ENCODE measurements at places on chromosomes 16 and 17. TPM values are rescaled to one million over a fixed set of nuclear protein-coding genes. Genes with fewer than 3 reads are reported as not detected.

GRCh38 chr17:65920996-65921395 is 270.9 kb downstream of the CEP112 start:
- no peak for DNase-seq

DNA sequence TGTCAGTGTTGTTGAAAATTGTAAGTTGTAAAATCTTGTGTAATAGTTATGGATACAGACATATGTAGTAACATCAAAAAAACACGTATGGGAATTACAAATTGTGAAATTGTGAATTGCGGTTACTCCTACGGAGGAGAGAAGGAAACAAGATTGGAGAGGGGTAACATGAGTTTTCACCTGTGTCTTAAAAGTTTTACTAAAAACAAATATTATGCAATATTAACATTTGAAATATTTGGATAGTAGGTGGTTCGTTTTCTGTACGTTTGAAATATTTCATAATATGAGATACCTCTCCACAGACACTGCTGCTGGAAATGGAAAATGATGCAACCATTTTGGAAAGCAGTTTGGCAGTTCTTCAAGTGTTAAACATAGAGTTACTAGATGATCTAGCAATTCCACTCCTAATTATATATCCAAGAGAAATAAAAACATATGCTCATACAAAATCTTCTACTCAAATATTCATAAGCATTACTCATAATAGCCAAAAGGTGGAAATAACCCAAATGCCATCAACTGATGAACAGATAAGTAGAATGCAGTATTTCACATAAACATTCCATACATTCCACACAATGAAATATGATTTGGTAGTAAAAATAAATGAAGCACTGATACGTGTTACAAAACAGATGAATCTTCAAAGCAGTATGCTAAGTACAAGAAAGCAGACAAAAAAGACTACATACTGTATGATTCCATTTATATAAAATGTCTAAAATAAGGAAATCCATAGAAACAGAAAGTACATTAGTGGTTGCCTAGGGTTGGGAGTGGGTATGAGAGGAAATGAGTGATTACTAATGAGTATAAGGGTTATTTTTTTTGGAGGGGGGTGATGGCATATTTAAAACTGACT is 40.7 kb upstream of the ABCA10 start:
- no peak for DNase-seq

PPP1R27 gene
- total RNA-seq, result not detected

- DNase-seq, result no peak
Measured at GRCh38 chr17:43383826-43384475, 14.8 kb upstream of the ARL4D start.

Data from lower lobe of right lung (tissue), 2 donors.